ENCODE measurements at places on chromosomes 16 and 17. TPM values are rescaled to one million over a fixed set of nuclear protein-coding genes. Genes with fewer than 3 reads are reported as not detected.

DNA sequence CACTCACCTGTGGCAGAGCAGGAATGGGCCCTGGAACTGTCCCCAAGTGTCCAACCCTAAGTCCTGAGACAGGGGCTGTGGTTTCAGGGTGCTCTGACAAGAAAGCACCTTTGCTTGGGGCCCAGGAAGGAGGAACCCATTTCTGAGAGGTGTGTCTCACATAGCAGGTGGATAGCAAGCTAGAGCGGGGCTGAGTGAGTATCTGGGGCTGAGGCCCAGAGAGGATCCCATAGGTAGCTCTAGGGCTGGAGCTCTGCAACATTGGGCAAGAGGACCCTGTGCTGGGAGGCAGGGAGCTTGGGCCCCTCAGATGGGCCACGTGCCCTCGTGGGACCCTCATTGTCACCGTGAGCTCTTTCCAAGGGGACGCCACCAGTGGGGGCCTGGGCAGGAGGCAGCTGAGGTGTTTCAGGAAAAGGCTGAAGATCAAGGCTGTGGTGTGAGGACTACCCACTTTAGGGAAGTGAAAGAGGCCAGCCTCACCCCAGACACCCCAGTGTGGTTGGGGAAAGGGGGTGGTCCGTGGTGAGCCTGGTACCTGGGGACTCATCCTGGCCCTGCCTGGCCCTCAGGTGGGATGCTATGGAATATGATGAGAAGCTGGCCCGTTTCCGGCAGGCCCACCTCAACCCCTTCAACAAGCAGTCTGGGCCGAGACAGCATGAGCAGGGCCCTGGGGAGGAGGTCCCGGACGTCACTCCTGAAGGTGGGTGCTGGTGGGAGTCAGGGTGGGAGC lies 5.3 kb downstream of the DEF8 start:
- DNase-seq, result no peak

GRCh38 chr17:34658811-34659560 lies 79.6 kb downstream of the TMEM132E start:
- DNase-seq, result no peak

GRB7 gene
- total RNA-seq, result 0.13 TPM

DNA sequence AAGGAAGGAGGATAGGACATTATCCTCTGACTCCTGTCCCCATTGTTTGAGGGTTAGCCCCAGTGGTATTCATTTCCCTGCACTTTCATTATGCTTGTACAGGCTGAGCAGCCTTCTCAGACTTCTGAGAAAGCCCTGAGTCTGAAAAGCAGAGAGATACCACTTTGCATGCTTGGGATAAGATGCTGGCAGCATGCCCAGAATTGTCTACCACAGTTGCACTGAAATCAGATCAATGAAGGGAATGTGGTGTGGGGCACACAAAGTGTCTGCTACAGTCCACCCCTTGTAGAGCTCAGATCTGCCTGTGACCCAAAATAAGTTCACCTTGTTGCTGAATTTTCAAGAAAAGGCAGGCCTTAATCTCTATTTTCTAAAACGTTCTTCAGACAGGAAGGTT lies 160.6 kb downstream of the CCT6B start:
- DNase-seq, result no peak

MYBBP1A gene
- 34.3 TPM for total RNA-seq

TSNAXIP1 gene
- 0.51 TPM for total RNA-seq

ZNF785 gene
- 9.6 TPM for total RNA-seq

DNA sequence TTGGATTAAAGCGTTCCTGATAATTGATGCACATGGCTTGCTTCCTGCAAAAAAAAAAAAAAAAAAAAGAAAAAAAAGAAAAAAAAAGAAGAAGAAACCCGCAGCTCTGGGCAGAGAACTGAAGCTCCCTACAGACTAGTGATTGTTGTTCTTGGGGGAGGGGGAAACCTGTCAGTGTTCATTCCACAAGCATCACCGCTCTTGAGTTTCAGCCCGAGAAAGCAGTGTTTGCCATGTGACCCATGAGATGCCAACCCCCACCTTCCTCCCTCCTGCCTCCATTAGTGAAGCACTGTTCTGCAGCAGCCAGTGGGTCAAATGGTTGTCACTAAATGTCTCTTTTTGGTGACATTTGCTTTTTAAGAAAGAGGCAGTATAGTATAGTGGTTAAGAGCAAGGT lies 1.7 kb downstream of the USP43 start:
- DNase-seq, result no peak

- no peak for DNase-seq
Measured at GRCh38 chr17:79112471-79112870, 37.8 kb downstream of the ENGASE start.

CASKIN1 gene
- 0.13 TPM for total RNA-seq

CPSF4L gene
- not detected for total RNA-seq

Measured in dermis microvascular lymphatic vessel endothelial cell (primary cell).